ENCODE measurements at places on chromosomes 4 and X.

DNA sequence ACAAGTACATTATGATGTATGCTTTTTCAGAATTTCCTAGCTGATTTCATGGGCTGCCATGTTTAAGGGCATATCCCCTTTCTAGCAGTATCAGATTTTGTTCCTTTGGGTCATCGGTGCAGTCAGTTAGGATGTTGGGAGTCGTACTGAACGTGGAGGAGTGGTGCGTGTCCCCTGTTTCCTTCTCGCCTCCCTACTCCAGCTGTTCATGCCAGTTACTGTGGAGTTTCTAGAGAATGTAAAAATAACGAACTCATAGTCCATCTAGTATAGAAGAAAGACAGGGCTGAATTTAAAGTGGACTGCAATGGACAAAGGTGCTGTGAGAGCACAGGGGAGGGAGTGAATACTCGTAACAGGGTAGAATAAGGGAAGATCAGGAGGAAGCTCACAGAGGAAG lies 111.3 kb downstream of the CEP135 start:
- no peak for DNase-seq

- no peak for DNase-seq
Measured at GRCh38 chr4:177118596-177118995, 191.1 kb upstream of the NEIL3 start.

DNA sequence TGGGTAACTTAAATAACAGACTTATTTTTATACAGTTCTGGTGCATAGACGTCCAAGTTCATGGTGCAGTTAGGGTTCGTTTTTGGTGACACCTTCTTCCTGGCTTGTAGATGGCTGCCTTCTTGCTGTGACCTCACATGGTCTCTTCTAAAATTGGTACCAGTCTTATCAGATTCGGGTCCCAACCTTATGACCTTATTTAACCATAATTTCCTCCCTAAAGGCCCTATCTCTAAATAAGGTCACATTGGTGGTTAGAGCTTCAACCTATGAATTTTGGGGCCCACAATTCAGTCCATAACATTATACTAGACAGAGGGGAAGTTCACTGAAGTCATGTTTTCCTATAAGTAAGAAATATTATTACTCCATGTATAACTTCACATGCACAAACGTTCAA lies 128.0 kb downstream of the CFAP299 start:
- DNase-seq: no peak

- DNase-seq: no peak
Measured at GRCh38 chrX:45229348-45229747, 28.7 kb upstream of the DIPK2B start.

DNA sequence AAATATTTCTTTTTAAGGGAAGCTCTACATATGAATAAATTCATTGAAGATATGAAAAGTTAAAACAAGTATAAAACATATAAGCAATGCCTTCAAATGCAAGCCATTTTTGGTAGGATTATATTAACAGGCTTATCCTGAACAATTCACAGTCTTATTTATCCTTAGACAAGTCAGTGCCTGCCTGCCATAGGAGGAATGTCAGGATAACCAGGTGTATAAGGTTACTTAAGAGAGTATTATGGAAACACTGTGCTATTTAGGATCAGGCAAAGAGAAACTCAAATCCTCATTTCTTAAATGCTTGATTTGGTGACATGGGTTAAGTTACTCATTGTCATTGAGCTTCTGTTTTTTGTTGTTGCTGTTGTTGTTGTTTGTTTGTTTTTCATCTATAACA lies 2029.9 kb upstream of the AGA start:
- no peak for DNase-seq

DNA sequence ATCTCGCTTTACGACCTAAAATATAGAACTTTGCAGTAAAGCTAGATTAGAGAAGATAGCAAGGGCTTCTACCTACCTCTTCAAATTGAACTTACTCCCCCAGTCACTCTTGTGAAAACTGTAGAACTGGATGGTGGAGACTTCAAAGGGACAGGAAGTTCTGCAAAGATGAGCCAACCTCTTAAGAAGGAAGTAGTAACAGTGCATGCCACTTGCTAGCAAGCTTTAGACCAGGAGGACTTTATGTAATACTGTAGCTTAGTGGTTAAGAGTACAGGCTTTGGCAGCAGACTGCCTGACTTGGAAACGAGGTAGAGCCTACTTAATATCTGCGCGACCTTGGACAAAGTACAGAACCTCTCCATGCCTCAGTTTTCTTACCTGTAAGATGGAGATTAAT lies 27.5 kb upstream of the VBP1 start:
- no peak for DNase-seq

- no peak for DNase-seq
Measured at GRCh38 chr4:107863416-107863815, 38.7 kb downstream of the SGMS2 start.

GRCh38 chr4:180086480-180087190 lies 2156.6 kb upstream of the TENM3 start:
- DNase-seq: no peak

- no peak for DNase-seq
Measured at GRCh38 chrX:115410731-115411428, 121.4 kb downstream of the LUZP4 start.

Data from stimulated activated CD8-positive, alpha-beta memory T cell treated with anti-CD3 and anti-CD28 coated beads, Interleukin-4, amount 100 ng/mL, for 4 hours (primary cell).